Activated CD4-positive, alpha-beta T cell treated with anti-CD3 and anti-CD28 coated beads, Interleukin-2, amount 50 U/mL, for 48 hours (primary cell): ENCODE measurements at places on chromosomes 3 and 15.

- DNase-seq, result no peak
These were observed 442.4 kb upstream of the RARB start for GRCh38 chr3:24985668-24986067.

DNA sequence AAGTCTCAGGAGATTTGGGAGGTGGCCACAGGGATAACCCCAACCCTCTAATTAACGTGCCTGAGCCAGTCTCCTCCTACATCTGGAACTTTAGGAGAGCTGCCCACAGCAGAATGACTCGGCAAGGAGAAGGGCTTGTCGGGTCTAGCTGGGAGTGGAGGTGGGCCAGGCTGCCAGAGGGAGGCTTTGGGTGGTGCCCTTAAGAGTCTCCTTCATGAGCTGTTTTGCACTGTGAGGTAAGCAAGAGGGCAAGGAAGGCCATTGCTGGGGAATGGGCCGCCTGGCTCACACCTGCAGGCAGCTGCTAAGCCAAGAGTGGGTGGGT, 3.6 kb upstream of the TNK2 start:
- no peak for DNase-seq

- DNase-seq, result peak; percentile 43
These were observed 104.8 kb upstream of the HERC1 start for GRCh38 chr15:63938486-63939061.

GRCh38 chr15:67833710-67834511, 5.9 kb downstream of the RNU6-1 start:
- no peak for DNase-seq

DNA sequence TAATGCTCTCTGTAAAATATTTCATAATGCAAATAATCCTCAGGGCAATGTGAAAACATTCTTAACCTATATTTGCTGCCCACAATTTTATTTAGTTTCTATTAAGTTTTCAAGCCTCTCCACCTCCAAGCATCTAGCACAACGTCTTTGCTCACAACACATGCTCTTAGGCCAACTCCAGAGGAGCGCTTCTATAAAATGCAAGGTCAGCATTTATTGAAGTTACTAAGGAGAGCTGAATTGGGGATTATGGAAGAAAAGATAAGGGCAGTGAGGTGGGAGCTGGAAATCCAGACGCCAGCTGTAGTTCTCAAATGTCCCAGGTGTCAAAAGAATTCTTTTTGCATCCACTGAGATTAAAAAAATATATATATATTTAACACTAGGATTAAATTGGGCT, 996 bp downstream of the RABL3 start:
- DNase-seq, result no peak

GRCh38 chr3:29347412-29347811, 66.5 kb downstream of the RBMS3 start:
- no peak for DNase-seq

- no peak for DNase-seq
These were observed 612.1 kb upstream of the NR2F2 start for GRCh38 chr15:95718441-95718840.

- DNase-seq, result no peak
These were observed 712 bp upstream of the MME start for GRCh38 chr3:155079468-155079745.

GRCh38 chr15:83644439-83644838, 9.5 kb upstream of the ADAMTSL3 start:
- no peak for DNase-seq

DNA sequence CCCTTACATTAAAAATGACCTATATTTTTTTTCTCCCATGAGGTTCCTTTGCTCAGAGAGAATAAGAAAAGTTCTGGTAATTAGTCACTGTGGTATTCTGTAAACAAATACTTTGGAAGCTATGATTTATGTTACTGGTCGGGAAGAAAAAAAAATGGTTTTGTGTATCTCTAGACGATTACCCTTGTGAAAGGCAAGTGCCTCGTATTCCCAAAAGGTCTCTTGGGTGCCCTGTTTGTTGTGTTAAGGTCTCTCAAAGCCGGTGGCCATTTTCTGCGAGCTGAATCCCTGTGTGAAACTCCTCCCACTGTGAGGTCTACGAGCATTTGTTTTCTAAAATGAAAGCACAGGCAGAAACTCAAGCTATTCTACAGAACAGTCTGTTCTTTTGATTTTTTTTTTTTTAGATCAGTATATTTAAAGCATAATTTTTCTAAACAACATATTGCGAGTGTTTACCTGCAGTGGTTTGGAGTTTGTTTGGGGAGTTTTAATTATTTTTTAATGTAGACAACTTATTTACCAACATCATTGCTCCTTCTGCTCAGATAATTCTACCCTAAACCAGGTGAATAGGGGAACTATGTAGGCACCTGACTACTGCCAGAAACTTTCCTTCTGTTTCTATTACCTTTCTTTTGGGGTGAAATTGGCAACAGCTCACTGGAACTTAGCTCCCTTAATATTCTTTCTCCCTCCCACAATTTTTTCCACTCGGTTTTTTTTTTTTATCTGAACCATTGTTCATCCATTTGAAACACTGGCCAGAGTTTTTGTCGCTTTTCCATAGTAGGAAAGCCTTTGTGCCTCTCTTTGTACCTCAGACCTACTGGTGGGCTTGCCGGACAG, 44.0 kb downstream of the ZBTB38 start:
- DNase-seq, result peak; percentile 47

DNA sequence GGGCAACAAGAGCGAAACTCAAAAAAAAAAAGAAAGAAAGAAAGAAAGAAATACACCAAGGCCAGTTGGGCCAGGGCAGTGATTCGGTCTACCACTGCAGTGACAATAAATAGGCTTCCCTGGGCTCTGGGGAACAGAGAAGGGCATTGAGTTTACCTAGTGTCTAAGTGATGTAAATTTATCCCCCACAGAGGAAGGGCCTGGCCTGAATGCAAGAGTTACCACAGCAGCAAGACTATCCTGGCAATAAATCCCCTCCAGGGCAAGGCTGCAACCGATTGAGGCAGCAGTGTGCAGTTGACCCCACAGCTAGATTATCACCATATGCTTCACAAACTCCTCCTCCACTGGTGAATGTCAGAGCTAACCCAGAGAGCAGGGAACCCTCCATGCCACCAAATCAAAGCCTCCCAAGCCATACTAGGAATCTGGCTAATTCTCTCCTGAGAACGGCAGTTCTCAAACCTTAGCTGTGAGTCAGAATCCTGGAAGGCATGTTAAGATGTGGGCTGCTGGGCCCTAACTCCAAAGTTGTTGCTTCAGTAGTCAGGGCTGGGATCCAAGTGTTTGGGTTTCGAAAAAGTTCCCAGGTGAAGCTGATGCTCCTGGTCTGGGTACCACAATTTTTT, 64.3 kb upstream of the GATM start:
- DNase-seq, result no peak

DNA sequence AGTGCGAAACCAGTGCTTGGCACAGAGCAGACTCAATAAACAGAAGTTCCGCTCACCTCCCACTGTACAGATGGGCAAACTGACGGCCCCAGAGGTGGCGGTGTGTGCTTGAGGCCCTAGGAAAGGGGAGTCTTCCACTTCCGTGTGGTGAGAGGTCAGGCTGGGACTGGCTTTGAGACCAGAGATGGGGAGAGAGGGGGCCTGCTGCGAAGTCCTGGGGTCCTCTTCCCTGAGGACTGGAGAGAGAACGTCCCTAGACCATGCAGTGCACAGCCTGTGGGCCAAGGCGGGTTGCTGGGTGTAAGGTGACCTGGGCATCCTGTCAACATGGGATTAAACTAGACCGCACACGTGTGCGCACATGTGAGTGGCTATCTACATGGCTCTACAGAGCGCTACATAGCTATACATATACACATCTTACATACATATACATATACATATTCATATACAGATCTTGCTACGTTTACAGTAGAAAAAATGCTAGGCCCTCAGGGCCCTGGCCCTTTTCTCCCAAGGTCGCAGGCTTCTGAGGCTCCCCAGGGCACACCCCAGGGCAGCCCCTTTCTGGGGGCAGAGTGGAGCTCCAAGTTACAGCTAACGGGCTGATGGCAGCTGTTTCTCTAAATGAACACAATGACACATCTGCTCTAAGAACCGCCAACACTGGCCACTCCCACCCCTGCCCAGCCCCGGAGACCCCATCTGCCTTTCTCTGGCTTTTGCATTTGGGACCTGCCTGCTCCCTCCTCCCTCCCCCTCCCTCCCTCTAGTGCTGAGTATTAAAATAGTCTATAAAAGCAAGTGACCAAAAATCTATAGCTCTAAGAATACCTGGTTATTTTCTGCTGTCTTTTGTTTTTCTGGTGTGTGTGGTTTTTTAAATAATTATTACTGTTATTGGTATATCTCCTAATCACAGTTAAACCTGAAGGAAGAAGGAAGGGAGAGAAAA, 47.0 kb downstream of the HCN4 start:
- DNase-seq, result no peak

- DNase-seq, result no peak
These were observed 113.5 kb upstream of the ALCAM start for GRCh38 chr3:105253225-105253624.

GRCh38 chr3:177946048-177946447, 590.2 kb upstream of the KCNMB2 start:
- no peak for DNase-seq

DNA sequence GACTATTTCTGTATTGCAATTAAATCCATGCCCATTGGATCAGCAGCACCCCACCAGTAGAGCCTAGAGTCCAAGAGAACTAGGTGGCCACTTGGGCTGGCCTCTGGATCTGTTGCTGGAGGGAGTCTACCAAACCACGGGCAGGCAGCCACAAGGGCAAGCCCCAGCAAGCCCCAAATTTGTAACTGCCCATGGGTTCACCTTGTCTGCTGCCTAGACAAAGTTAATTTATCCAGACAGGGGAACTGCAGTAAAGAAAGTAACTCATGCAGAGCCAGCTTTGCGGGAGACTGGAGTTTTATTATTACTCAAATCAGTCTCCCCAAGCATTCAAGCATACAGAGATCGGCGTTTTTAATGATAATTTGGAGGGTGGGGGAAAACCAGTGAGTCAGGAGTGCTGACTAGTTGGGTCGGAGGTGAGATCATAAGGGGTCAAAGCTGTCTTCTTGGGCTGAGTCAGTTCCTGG, 74.0 kb upstream of the TERB2 start:
- peak; percentile 67 for DNase-seq
